ENCODE measurements at places on chromosomes 7 and 10.

DNA sequence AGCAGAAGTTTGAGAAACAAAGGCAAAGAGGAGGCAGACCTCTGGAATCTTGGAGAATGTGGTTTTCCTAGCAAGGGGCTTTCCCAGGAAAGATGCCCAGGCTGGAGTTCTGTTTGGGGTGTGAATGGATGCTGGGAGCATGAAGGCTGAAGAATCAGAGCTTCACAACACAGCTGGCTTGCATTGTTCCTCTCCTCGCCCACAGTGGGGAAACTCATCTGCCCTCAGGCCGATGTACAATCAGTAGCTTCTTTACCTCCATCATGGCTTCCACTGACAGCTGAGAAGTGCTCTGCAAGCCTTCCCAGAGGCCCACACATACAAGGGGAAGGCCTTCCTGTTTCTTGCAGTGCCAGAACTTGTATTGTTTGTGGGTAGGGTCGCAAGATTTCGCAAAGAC lies 90.8 kb upstream of the HECTD2 start:
- DNase-seq: no peak

DNA sequence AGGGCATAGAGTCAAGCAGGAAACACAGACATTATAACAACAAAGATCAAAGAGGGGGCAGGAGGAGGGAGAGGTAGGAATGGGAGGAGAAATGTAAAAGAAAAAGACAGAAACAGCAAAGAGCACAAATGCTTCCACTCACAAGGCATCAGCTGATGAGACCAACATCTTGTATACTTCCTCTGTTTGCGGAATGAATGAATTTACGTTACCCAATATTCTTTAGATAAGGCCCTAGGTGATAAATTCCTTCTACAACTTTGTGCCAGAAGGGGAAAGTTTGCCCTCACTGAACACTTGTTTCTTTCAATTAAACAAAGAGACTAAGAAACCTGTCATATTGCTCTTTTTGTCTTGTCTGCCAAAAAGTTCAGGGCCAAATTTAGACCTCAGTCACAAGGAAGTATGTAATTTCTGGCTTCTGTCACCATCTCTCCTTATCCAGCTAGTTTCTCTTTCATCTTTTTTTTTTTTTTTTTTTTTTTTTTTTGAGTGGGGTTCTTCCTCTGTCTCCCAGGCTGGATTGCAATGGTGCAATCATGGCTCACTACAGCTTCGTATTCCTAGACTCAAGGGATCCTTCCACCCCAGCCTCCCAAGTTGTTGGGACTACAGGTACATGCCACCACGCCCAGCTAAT lies 116.4 kb upstream of the NANOS1 start:
- DNase-seq: no peak

DNA sequence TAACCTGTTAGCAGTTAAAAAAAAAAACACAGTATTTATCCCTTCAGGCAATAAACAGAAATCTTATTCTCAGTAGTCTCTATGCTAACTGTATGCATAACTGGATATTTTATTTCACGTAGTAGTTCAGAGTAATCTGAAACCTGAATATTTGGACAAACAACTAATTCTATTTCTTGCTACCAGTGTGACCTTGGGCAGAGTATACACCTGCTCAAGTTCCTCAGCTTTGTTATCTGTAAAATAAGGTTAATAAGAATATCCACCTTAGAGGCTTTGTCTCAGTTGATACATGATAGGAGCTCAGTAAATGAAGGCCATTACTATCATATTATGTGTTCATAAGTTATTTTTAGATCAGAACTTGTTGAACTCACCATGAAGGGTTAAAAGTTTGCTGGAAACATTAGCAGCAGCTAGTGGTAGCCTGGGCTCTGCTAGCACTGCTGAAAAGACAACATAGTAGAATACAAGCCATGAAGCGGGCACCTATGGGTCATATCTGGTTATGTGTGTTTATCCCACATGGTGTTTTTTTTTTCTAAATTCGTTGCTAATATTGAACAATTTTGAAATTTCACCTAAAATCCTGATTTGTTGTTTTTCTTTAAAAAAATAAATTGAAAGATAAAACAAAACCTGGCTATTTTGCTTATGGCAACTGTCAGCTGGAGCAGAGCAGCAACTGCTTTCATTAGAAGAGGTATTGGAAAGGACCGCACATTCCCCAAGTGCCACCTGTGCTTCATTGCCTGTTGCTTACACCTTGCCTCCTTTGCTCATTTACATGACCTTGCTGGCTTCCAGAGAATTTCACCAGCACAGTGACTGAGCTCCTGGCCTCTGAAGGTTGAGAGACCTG lies 303.0 kb downstream of the PRKG1 start:
- no peak for DNase-seq

GRCh38 chr7:73799282-73800141 lies 29.4 kb upstream of the CLDN3 start:
- DNase-seq: no peak

DNA sequence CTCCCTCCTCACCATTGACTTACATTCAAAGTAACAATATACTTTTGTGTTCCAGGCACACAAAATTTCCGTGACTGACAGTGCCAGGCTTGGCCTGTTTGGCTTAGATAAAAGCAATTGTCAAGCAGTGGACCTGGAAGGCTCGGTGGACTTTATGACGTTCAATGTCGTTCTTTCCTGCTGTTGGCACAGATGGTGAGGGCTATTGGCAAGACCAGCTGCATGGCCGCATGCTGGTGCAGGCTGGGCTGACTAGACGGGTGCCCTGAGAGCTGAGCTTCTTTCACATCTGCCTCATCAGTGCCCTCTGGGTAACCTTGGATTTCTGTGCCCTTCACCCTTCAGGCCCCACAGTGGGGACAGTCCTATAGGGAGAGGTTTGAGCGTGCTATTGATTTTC lies 45.2 kb downstream of the WIPF3 start:
- DNase-seq: no peak

DNA sequence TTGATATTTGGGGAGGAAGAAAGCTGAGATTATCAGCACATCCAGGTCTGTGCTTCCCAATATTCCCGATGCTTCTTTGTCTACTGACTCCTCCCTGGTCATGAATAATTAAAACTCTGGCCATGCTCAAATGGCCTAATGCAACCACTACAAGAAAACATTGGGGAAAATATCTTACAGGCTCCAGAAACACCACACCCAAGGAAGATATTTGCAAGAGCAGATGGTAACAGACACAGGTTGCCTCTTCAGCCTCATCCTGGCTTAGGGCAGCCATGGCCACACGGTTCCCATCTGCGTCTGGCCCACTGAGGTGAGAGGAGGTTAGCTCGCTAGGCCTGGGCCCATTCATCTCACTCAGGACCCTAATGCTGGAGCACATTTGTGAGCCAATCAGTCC lies 108.4 kb upstream of the SDK1 start:
- DNase-seq: no peak

DNA sequence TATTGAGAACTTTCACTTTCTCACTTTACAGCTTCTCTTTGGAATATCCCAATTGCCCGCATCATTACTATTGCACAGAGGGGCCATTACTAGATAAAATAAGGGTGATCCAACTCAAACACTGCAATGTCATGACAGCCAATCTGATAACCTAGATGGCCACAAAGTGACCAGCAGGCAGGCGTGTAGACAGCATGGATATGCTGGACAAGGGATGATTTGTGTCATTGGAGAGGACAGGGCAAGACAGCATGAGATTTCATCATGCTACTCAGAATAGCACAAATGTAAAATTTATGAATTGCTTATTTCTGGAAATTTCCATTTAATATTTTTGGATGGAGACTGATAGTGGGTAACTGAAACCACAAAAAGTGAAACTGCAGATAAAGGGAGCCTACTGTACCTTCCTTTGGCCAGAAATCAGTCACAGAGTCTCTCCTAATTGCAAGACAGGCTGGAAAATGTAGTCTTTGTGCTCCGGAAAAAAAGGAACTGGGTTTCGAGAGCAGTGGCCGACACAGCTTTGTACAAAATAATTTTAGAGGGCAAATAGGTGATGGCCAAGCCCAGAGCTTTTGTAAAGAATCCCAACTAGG lies 6.1 kb upstream of the GSDME start:
- no peak for DNase-seq

DNA sequence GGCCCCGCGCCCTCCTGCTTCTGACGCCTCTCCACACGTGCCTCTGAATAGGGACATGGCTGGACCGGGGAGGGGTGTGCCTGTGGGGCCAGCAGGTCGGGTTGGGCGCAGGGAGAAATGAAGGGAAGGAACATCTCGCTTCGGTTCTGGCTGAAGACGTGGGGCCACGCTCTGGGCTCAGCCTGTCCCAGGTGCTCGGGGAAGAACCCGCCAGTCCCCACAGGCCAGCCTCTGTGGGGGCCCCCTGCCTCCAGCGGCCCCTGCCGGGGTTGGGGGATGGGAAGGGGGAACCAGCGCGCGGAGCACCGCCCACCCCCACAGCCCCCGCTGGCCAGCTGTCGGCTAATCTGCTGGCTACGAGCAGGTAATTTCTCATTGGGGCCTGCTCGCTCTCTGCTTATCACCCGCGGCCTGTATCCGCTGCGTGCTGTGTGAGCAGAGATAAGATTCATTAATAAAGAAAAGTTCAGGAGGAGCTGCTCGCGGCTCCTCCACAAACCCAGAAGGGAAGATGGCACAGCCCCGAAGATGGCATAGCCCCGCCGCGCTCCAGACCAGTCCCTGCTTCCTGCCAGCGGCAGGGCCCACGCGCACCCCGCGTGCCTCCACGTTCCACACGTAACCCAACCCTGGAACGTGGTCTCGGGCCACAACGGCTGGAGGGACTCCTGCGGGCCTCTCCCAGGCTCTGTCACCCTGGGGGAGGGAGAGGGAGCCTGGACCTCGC lies 186.2 kb downstream of the ELFN1 start:
- no peak for DNase-seq

- no peak for DNase-seq
Measured at GRCh38 chr7:90900628-90901356, 304.7 kb downstream of the CDK14 start.

DNA sequence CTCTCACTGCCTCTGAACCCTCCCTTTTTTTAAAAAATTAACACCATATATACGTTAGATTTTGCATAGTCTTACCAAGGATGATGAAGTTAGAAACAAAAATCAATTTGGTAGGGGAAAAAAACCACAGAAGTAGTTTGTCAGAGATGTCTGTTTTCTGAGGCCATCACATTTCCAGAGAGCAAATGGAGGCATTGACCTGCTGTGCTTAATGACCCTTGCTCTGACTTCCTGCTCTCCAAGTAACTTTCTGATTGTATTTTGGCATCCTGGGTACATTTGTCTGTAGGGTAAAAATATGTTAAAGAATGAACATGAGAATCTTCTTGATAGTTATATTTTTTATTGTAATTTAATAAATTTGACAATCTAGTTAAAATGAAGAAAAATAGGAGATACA lies 140.2 kb downstream of the LCOR start:
- DNase-seq: no peak

DNA sequence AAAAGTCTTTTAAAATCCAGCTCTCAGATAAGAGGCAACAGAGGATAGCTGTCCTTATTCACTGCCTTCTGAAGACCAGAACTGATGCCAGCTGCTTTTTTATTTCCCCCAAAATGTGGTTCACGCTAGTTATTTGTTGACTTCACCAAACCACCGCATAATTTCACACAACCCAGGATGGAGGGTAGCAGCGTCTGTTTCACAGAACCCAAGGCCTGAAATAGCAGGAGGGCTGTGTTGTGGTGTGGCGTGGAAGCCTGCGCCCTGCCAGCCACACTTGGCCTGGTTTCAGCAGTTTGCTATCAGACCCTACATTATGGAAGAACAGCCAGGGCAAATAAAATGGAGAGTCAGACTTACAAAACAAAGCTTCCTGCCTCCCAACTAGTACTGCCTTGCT lies 155.4 kb downstream of the DYNC1I1 start:
- no peak for DNase-seq

GRCh38 chr10:116765648-116766081 lies 23.3 kb upstream of the HSPA12A start:
- no peak for DNase-seq

DNA sequence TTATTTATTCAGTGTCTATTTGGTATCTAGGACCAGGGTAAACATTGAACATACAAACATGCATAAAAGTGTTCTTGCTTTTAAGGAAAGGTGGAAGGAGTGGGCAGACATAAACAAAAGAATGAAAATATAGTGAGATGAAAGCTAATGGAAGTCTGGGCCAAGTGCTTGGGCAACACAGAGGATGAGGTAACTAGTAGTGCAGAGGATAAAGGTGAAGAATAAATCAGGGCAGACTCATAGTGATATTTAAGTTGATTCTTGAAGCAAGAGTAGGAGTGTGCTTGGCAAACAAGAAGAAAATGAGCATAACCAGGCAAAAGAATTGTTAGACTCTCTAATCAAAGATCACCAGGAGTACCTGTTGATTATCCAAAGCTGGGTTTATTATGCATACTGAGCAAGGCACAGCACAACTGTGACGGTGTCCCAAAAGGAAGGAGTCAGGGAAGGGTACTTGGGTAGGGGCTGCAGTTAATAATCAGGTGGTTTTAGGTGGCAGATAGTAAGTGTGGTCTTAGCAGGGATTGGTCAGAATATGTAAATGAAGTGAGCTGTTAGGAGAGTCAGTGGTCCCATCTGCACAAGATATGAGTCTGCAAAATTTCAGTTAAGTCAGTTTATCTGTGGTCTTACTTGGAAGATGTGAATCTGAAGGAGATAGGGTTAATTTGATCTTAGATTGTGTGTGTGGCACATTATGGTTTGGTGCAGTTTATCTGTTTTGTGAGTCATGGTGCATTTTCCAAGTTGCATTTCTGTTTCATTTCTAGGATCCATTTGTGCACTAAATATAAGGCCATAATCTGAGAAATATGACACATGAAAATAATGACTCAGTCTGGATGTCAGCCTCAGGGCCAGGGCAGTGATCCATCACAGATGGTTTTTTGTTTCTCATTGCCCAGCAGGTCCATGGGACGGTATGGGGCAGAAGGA lies 30.6 kb upstream of the TAX1BP1 start:
- DNase-seq: no peak

DNA sequence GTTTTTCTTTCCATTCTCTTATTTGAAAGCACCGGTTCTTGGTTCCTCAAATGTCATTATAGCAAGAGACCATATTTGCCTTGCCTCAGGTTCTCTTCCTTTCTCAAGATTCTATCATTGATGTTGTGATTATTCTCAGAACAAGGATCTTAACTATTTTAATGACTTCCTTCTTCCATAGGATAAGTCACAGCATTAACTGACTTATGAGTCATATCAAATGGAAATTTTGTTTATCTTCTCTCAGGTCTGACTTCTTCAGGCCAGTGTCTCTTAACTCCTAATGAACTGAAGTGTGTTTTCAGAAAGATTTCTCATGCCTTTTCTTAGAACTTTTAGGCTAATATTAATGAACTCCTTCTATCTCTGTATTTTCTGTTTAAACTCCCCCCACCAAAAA lies 794.6 kb upstream of the LRRN3 start:
- no peak for DNase-seq

- no peak for DNase-seq
Measured at GRCh38 chr7:4959893-4960292, 906 bp upstream of the MMD2 start.

- no peak for DNase-seq
Measured at GRCh38 chr7:39127058-39127457, 149.3 kb downstream of the POU6F2 start.

GRCh38 chr10:326350-326749 lies 191.1 kb downstream of the ZMYND11 start:
- no peak for DNase-seq
